ENCODE measurements at places on chromosomes 2 and 18.
A peak's percentile ranks its signal among the peaks of the same experiment; 100 is the strongest.

DNA sequence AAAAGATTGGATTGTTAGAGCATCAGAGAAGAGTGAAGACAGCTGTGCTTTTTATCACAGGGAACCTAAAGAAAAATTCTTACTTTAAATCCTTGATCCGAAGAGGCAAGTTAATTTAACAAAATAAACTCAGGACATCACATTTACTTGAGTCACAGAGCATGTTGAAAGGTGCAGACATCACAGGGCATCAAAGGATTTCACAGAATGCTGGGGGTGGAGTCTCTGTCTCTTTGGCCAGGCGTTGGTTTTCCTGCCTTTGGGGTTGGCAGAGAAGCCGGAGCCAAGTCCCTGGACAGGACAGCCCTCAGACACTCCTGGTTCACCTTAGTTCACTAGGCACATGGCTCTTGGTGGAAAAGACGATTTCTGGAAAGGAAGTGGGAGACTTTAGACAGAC, 56.3 kb downstream of the SH3RF3 start:
- H3K4me3 ChIP-seq: no peak overlapping the region
- H3K4me1 ChIP-seq: peaks cover 2% of the 10 kb centered on the region
- H3K27ac ChIP-seq: no peak overlapping the region

DNA sequence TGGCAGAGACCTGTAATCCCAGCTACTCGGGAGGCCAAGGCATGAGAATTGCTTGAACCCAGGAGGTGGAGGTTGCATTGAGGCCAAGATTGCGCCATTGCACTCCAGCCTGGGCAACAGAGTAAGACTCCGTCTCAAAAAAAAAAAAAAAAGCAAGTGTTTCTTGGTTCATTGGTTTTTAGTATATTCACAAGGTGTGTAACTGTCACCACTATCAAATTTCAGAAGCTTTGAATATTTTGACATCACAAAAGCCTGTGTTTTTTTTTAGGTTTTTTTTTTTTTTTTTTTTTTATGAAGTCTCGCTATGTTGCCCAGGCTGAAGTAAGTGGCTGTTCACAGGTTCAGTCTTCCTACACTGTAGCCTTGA, 16.7 kb downstream of the DDX1 start:
- no peaks in the 10 kb centered on the region for H3K4me1 ChIP-seq
- no peak overlapping the region for H3K4me3 ChIP-seq
- peaks cover 73% of the 10 kb centered on the region for H3K36me3 ChIP-seq
- H3K27me3 ChIP-seq: no peaks in the 10 kb centered on the region
- no peak for DNase-seq

DNA sequence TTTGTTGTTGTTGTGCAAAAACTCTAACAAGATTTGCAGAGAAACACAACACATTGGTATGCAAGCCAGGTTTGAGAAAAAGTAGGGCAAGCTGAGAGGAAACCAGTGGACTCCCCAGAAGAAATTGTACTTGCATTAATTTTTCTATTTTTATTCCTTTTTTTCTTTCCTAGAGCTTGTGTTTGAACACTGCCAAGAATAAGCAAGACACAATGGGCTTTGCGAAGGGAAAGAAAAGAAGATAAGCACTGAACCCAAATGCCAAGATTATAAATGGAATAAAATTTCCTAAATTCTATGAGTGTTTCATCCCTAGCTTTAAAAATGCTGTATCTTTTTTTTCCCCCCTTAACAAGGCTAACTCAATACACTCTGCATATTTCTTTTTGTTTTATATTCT, 17.0 kb upstream of the CYTIP start:
- peak overlapping the region; percentile 47 for H3K4me3 ChIP-seq
- H3K27me3 ChIP-seq: no peaks in the 10 kb centered on the region
- no peaks in the 10 kb centered on the region for H3K36me3 ChIP-seq
- peak overlapping the region; percentile 60 for H3K27ac ChIP-seq

DNA sequence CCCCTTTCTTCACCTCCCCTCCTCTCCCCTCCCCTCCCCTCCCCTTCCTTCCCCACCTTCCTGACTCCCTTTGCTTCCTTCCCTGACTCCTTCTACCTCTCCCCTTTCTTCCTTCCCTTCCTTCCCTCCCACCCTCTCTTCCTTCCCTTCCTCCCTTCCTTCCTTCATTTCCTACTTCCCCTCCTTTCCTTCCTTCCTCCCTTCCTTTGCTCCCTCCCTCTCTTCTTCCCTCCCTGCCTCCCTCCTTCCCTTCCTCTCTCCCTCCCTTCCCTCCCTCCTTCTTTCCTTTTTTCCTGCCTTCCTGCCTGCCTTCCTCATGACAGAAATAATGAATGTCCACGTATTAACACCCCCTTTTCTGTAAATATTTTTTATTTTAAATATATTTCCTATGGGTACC, 260.2 kb downstream of the ZNF407 start:
- no peak for DNase-seq
- no peak overlapping the region for H3K4me3 ChIP-seq

GRCh38 chr2:41405441-41405840, 642.4 kb upstream of the PKDCC start:
- no peaks in the 10 kb centered on the region for H3K36me3 ChIP-seq
- no peaks in the 10 kb centered on the region for H3K4me1 ChIP-seq
- H3K4me3 ChIP-seq: no peak overlapping the region
- H3K27me3 ChIP-seq: no peaks in the 10 kb centered on the region
- H3K27ac ChIP-seq: no peak overlapping the region

DNA sequence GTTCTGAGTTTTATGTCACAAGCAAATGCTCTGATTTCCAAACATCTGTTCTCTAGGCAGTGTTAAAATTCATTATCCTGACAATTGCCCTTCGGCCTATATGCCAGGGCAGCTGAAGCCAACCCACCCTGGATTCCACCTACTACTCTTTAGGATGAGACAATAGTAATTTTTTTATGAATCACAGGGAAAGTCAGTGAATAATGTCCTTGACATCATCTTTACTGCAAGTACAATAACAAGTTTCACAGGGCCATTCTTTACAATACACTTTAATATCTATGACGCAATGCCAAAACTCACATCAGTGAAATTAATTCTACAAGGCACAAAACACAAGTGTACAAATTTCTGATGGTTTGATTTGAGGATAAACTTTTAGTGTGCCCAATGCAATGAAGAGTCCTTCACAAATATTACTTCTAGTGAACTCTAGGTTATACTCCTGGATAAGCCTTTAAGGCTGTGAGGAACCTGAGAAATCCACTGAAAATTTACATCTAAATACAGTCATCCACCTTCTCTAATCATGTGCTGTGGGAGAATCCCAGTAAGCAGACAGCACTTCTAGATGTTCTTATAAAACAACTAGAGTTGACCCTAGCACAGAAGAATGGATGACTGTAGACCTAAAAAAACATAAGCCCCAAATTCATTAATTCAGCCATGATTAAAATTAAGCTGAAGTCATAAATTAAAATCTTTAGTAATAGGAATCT, 77.3 kb upstream of the CTLA4 start:
- H3K27me3 ChIP-seq: no peaks in the 10 kb centered on the region
- no peaks in the 10 kb centered on the region for H3K36me3 ChIP-seq
- no peak for DNase-seq

- H3K27ac ChIP-seq: no peak overlapping the region
- peaks cover 10% of the 10 kb centered on the region for H3K36me3 ChIP-seq
- no peak overlapping the region for H3K4me3 ChIP-seq
- DNase-seq: peak; percentile 9
These were observed 247.0 kb downstream of the AGAP1 start for GRCh38 chr2:235740821-235741220.
